CD4-positive, alpha-beta T cell treated with Interleukin-15 for 4 hours (primary cell): ENCODE measurements at places on chromosomes 13 and 19.

DNA sequence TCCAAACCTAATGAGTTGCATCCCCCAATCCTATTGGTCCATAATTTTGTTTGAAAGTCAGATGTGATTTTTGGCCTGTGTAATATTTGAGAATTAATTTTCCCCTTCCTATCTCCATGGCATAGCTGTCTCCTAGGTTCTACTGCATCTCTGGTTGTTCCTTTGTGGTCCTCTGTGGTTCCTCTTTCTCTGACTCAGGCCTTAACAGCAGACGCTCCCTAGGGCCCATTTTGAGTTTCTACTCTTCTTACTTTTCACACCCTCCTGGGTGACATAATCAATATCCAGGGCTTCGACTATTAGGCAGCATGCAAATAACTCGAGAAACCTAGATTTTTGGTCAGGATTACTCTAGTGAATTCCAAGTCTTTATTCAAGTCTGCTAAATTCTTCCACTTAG lies 160.7 kb downstream of the RFC3 start:
- no peak for DNase-seq

GRCh38 chr13:71871176-71871754 lies 4.3 kb upstream of the DACH1 start:
- no peak for DNase-seq

GRCh38 chr13:27978301-27978968 lies 9.3 kb upstream of the CDX2 start:
- no peak for DNase-seq

DNA sequence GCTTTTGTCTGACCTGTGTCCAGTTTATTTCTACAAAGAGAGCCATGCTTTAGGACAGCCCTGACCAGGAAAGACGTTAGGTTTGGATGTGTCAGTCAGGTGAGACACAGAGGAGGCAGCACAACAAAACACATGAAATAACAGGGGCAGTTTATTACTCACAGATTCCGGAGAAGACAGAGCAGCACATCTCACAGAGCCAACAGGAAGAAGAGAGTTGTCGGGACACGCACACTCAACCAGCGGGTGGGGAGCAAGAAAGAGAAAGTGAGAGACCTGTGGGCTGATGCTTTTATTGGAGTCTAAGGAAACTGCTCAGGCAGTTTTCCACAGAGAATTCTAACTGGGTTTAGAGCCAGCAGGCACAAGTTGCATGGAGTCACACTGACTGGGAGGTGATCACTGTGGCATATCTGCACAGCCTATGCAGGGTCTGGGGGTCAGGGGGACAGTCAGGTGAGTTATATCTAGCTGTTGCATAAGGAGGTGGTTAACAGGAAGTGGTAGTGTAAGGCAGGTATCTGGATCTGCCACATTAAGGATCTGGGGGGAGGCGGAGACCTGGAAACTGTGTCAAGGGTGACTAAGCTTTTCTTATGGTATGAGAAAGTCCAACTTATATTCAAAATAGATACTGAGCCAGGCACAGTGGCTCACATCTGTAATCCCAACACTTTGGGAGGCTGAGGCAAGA lies 24.1 kb upstream of the CEACAM20 start:
- DNase-seq, result no peak

- no peak for DNase-seq
These were observed 34.1 kb downstream of the SUGP2 start for GRCh38 chr19:18999016-18999758.

GRCh38 chr13:114123448-114123847 lies 9.0 kb downstream of the RASA3 start:
- no peak for DNase-seq

- no peak for DNase-seq
These were observed 261.3 kb downstream of the DACH1 start for GRCh38 chr13:71605744-71606143.

- DNase-seq, result no peak
These were observed 437 bp downstream of the SUCLA2 start for GRCh38 chr13:48000559-48001113.

DNA sequence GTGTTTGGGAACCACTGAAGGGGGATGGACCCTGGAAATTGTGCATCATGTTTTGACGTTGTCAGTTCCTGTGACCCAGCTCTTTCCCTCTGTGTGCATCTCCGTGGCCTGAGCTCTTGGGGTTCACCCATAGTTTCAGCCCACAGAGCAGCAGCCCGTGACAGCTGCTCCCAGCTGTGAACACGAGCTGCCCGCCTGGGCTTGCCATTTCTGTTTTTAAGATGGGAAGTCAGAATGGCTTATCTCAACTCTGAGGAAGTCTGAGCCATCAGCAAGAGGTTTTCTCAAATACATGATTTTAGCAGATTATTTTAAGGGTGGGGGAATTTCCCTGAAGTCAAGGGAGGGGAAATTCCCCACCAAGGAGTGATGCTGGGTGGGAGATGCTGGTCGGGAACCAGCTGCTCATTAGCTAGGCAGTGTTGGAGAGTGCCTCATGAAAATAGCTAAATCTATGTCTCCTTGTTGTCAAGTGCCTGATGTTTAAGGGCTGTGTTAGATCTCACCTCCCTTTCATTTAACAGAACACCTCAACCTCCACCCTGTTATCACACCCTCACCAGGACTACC lies 34.8 kb upstream of the C1QTNF9 start:
- peak; percentile 84 for DNase-seq

DNA sequence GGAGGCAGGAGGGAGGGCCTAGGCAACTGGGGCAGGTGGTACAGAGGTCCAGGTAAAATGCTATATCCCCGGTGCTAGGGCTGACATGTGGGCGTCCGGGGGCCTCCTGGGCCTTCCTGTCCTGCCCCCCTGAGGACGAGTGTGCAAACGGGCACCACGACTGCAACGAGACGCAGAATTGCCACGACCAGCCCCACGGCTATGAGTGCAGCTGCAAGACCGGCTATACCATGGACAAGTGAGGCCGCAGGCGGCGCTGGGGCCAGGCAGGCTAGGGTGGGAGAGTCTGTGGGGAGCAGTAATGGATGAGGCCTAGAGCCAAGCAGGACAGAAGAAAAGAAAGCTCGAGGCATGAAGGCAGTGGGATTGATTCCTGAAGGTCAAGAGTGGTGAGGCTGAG lies 21.3 kb downstream of the CNFN start:
- DNase-seq, result no peak

- DNase-seq, result no peak
These were observed 138.5 kb downstream of the RBM26 start for GRCh38 chr13:79267560-79267959.

DNA sequence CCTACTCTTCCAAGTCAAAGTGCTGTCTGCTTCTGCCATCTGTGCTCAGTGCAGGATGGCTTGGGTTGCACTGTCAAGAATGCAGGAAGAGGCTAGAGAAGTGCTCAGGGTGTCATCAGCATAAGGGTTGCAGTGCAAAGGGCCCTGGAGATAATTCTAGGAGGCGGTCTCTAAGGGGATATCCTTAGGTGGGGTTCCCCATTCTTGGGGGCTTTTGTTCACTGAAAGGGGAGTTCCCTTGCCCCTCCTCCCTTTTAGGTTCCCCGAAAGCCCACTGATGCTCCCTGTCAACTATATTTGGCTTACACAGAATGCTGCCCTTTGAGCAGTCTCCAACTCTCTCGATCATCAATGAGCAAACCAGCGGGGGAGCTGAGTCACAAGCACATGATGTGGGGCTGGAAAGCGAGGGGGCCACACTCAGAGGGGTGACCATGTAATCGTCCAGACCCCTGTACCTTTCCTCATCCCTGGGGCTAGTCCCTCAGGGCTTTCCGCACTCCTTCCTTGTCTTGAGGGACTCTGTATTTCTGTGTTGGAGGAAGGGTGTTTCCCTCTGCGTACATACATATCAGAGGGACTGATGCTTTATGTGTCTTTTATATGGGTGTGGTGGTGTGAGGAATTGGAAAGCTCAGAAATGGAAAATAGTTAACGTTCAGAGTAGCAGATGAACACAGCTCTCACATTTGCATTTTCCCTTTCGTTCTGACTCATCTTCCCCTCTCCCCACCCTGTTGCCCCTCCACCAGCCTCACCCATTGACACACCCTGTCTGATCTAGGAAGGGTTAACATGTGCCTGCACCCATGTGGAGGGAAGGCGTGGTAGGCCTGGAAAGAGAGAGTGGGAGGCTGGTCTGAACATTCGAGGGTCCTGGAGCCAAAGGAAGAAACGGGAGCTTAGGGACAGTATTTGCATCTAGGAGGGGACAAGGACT lies 6.7 kb downstream of the ZBTB32 start:
- DNase-seq, result peak; percentile 70

GRCh38 chr13:23288995-23289394 lies 108.2 kb downstream of the SGCG start:
- no peak for DNase-seq

DNA sequence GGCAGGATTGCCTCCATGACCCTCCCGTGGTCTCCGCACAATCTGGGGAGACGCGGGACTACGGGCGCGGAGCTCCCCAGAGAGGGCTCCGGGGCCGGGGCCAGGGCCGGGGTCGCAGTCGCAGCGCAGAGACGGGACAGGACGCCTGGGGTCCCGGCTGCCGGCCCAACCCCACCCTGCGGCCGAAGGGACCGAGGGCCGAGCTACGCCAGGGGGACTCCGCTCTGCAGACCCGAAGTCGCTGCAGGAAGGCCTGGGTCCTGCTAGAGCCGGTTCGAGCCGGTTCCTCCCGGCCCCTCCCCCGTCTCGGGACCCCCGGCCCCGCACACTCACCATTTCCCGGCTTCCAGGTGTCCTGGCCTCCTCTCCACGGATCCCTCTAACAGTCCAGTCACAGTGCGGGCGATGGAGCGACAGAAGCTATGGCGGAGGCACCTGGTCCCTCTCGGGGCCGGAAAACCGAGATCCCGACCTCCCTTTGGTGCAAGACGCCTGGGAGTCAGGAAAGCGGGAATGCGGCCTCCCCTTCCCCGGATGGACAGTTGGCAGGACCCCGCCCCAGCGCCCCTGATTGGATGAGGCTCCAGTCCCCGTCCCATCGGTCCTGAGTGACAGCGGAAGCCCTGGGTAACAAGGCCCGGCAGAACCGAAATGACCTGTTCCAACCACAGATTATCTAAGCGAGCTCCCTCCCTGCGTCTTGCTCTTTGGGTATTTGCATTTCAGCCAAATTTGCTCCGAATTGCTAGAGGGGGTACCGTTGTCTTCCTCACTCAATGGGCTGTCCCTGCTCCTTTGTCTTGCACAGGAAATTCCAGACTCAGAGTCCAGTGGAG lies at the start of gene ZNF625:
TSS of gene ZNF625 (minus strand) at position 512 of the 836 bp plus-strand sequence. CDS start at position 336, 176 bp downstream.
- no peak for DNase-seq

GRCh38 chr13:114062754-114063153 lies 69.7 kb downstream of the RASA3 start:
- no peak for DNase-seq

DNA sequence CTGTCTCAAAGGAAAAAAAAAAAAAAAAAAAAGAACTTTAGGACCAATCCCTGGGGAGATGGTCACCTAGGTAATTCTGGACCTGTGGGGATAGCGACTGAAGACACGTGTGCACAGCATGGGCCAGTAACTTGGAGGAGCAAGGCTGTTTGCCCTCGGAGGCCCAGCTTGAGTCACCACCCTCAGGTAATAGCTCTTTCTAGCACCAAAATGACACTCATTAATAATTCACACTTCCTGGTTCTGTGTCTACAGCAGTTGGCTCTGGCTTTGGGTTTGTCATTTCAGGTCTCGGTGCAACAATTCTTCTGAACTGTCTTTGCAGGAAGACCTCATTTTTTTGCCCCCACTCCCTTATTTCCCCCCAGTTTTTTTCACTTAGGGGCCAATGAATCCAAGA lies 3.9 kb upstream of the ATP11A start:
- no peak for DNase-seq

DNA sequence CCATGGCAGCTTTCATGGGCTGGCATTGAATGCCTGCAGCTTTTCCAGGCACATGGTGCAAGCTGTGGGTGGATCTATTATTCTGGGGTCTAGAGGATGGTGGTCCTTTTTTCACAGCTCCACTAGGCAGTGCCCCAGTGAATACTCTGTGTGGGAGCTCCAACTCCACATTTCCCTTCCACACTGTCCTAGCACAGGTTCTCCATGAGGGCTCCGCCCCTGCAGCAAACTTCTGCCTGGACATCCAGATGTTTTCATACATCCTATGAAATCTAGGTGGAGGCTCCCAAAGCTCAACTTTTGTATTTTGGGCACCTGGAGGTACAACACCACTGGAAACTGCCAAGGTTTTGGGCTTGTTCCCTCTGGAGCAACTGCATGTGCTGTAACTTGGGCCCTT lies 450.6 kb downstream of the LMO7 start:
- DNase-seq, result no peak

- DNase-seq, result no peak
These were observed 1.0 kb upstream of the CGB7 start for GRCh38 chr19:49058562-49058961.

GRCh38 chr19:30886222-30886621 lies 463.0 kb downstream of the TSHZ3 start:
- DNase-seq, result no peak

- DNase-seq, result no peak
These were observed 526 bp upstream of the DMWD start for GRCh38 chr19:45793178-45793564.

GRCh38 chr13:60111691-60112090 lies 52.0 kb downstream of the DIAPH3 start:
- DNase-seq, result no peak

GRCh38 chr13:41917641-41918040 lies 43.3 kb downstream of the VWA8 start:
- peak; percentile 29 for DNase-seq

DNA sequence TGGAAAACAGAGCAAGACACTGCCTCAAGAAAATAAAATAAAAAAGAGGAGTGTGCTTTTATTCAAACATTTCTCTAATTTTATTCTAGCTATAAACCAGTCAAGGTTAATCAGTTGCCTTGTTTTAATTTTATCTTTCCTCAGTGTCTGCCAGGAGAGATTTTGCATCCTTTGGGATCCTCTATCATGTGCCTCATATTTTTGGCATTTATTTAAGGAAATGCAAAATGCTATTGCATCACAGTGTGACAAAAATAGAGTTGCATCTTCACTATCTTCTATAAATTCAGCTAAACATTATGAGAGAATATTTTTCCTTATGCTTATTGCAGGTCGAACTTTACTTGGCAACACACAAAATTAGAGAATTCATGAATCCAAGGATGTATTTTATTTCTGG lies 639.0 kb upstream of the KLF12 start:
- DNase-seq, result no peak

GRCh38 chr19:892243-892893 lies 619 bp downstream of the MED16 start:
- DNase-seq, result peak; percentile 29

DNA sequence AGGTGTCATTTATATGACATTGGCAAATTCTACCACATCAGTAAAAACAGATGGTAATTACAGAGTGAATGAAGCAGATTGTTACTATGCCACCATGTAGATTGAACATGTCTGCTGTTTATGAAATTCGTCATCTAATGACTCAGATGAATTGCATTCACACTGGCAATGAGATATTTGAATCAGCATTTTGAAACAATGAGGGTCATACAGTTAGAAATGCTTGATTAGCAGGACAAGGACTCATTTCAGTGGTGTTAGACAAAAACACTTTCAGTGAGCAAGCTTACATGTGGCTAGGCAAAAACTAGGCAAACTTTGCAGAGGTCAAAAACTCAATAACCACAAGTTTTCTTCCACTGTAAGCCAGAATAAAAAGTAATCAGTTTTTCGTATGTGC lies 1165.0 kb downstream of the SLITRK1 start:
- DNase-seq, result no peak
